Activated CD4-positive, alpha-beta memory T cell treated with anti-CD3 and anti-CD28 coated beads, Interleukin-2, amount 10 ng/mL, durations not matched to agents 7 days and 5 days (primary cell): ENCODE measurements at places on chromosomes 13 and 19.
A peak's percentile ranks its signal among the peaks of the same experiment; 100 is the strongest.

GRCh38 chr19:14632286-14632685, 42.4 kb downstream of the ADGRE3 start:
- H3K4me3 ChIP-seq, result no peak overlapping the region
- no peaks in the 10 kb centered on the region for H3K27me3 ChIP-seq
- no peak overlapping the region for H3K27ac ChIP-seq
- peak; percentile 18 for DNase-seq
- H3K4me1 ChIP-seq, result no peaks in the 10 kb centered on the region

- H3K27ac ChIP-seq, result no peak overlapping the region
- H3K4me3 ChIP-seq, result no peak overlapping the region
- DNase-seq, result no peak
- no peaks in the 10 kb centered on the region for H3K27me3 ChIP-seq
- H3K4me1 ChIP-seq, result no peaks in the 10 kb centered on the region
Observed at GRCh38 chr13:63025741-63026140, 1610.1 kb upstream of the PCDH20 start.

DNA sequence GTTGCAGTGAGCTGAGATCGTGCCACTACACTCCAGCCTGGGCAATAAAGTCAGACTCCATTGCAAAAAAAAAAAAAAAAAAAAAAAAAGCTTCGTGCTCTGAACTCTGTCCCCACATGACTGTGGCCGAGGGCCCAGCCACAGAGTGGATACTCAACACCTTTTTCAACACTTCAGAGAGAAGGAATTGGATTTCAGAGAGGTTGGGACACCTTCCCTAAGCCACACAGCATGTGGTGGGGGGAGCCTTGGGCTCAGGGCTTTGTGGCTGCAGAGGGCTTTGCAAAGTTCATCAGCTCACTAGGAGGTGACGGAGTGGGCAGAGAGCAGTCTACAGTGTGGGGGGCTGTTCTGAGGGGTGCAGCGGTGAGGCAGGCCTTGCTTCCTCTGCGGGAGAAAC, 9.5 kb downstream of the LSM7 start:
- peaks cover 4% of the 10 kb centered on the region for H3K36me3 ChIP-seq
- no peak overlapping the region for H3K27ac ChIP-seq

DNA sequence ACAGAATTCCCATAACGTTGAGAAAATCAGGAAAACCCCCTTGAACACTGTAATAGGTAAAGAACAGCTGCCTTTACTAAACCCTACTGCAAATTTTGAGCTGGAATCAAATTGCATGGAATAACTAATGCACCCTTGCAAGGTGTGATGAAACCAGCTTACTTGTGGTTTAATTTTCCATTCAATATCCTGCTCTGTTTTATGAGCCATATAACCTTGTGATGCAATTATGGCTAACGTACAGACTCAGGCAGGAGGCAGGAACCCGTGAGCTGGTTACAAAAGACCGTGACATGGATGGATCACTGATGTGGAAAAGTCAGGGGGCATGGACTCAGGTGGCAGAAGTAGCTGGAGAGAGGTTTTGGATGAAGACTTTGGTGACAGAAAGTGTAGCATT, 438.6 kb downstream of the COG6 start:
- no peak overlapping the region for H3K27ac ChIP-seq
- H3K36me3 ChIP-seq, result peaks cover 4% of the 10 kb centered on the region
- no peak for DNase-seq
- H3K4me3 ChIP-seq, result no peak overlapping the region

GRCh38 chr13:109096101-109096500, 466.7 kb downstream of the MYO16 start:
- H3K36me3 ChIP-seq, result no peaks in the 10 kb centered on the region
- no peak for DNase-seq
- H3K27ac ChIP-seq, result no peak overlapping the region
- no peaks in the 10 kb centered on the region for H3K27me3 ChIP-seq
- H3K4me3 ChIP-seq, result no peak overlapping the region
- no peaks in the 10 kb centered on the region for H3K4me1 ChIP-seq

DNA sequence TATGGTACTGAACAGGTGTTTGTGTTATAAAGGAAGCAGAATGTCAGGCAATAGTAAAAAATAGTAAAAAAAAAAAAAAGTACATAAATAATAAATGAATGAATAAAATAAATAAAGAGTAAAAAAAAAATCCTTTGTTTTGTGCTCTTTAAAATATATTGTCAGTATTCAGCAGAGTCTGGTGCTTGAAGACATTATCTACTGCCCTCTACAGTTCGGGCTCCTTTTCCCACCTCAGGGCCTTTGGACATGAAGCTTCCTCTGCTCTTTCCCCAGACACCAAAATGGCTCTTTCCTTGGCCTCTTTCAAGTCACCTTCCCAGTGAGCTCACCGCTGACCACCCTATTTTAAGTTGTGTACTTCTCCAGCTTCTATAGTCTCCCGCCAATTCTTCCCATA, 137.5 kb downstream of the TNFRSF19 start:
- no peak for DNase-seq
- no peaks in the 10 kb centered on the region for H3K27me3 ChIP-seq
- no peaks in the 10 kb centered on the region for H3K4me1 ChIP-seq

- H3K27ac ChIP-seq, result no peak overlapping the region
- peaks cover 5% of the 10 kb centered on the region for H3K4me1 ChIP-seq
- H3K36me3 ChIP-seq, result no peaks in the 10 kb centered on the region
- H3K27me3 ChIP-seq, result no peaks in the 10 kb centered on the region
Observed at GRCh38 chr19:7176792-7177191, 107.3 kb downstream of the ZNF557 start.

DNA sequence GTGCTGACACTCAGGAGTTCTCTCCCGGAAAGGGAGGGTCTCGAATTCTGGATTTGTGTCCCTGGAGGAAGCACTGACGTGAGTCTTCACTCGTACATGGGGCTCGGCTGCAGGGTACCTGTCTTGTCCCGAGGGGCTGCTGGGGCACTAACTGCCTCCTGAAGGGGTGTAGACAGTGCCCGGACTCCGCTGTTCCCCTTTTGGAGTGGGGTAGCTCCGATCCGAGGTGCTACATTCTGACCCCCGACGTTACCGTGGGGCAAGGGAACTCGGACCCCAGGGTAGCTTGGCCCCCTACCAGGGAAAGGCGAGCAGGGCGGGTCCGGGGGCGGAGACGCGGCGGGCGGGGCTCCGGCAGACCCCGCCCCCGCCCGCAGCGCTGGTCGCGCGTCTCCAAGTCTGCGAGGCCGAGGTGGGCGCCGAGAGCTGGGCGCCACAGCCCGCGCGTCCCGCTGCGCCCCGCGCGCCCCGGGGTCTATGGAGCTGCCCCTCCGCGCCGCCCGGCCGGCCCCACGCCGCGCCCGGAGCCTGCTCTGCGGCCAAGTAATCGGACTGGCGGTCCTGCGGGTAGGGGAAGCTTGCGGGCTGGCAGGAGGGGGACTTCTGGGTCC, at the start of gene NPAS1:
NPAS1 (plus strand) TSS at position 407 of the 611 bp plus-strand sequence. CDS start 1,211 bp downstream, outside the sequence.
- peaks cover 50% of the 10 kb centered on the region for H3K27me3 ChIP-seq
- H3K27ac ChIP-seq, result no peak within 1 kb of the TSS
- H3K36me3 ChIP-seq, result no peaks in the 10 kb centered on the region
- peaks cover 11% of the 10 kb centered on the region for H3K4me1 ChIP-seq
- H3K4me3 ChIP-seq, result no peak within 1 kb of the TSS

- H3K27ac ChIP-seq, result no peak overlapping the region
- no peaks in the 10 kb centered on the region for H3K36me3 ChIP-seq
- H3K27me3 ChIP-seq, result no peaks in the 10 kb centered on the region
- no peak for DNase-seq
Observed at GRCh38 chr13:51625555-51626345, 41.5 kb downstream of the WDFY2 start.

DNA sequence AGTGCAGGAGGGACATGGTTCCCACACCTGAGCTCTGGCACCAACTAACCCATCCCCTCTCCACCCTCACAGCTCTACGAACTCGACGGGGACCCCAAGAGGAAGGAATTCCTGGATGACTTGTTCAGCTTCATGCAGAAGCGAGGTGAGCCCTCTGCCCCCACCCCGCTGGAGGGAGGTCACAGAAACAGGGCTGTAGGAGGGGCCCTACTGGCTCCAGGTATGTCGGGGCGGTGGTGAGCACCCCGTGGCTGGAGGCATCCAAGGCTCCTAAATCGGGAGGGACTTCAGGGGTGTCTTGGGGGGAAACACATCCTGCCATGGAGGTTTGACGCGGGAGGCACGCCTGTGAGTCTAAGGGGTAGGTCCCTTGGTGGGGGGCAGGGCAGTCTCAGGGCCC, 24.1 kb upstream of the WDR18 start:
- no peak overlapping the region for H3K4me3 ChIP-seq
- no peaks in the 10 kb centered on the region for H3K27me3 ChIP-seq
- H3K27ac ChIP-seq, result no peak overlapping the region
- DNase-seq, result no peak

DNA sequence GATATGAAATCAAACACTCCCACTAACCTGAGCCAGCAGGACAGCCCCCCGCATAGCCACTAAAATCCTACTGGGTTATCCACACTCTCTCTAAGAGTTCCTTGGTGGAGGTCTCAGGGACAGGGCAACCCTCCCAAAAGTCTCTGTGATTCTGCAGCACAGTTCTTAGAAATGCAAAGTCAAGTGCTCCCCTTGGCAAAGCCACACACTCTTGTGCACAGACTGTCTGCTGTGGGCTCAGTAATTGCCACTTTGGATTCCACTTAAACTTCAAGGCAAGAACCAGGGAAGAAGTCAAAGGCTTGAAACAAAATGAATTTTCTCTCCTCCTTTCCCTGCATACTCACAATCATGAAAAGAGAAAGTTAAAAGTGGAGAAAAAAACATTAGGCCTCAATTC, 61.5 kb downstream of the DOCK9 start:
- no peak overlapping the region for H3K4me3 ChIP-seq
- H3K27ac ChIP-seq, result no peak overlapping the region
- H3K4me1 ChIP-seq, result peaks cover 41% of the 10 kb centered on the region
- no peak for DNase-seq
- no peaks in the 10 kb centered on the region for H3K27me3 ChIP-seq

DNA sequence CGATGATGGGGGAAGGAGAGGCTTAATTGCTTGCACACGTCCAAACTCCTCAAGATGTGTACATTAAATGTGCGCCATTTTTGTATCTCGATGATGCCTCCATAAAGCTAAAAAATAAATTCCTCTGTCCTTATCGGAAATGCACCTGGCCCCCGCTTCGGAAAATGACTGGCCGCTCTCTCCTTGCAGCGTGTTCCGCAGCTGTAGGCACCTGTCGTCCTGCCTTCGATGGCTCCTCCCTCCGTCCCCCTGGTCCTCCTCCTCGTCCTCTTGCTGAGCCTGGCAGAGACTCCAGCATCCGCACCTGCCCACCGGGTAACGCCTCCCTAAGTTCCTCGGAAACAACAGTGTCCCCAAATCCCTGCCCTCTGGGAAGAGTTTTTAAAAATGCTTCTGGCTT, 1.1 kb downstream of the GALP start:
- no peaks in the 10 kb centered on the region for H3K27me3 ChIP-seq
- DNase-seq, result no peak
- no peak overlapping the region for H3K27ac ChIP-seq
- H3K36me3 ChIP-seq, result no peaks in the 10 kb centered on the region

- H3K4me1 ChIP-seq, result no peaks in the 10 kb centered on the region
- H3K27me3 ChIP-seq, result no peaks in the 10 kb centered on the region
- no peaks in the 10 kb centered on the region for H3K36me3 ChIP-seq
- no peak overlapping the region for H3K4me3 ChIP-seq
- H3K27ac ChIP-seq, result no peak overlapping the region
- DNase-seq, result no peak
Observed at GRCh38 chr13:68369739-68370138, 1139.6 kb upstream of the PCDH9 start.

DNA sequence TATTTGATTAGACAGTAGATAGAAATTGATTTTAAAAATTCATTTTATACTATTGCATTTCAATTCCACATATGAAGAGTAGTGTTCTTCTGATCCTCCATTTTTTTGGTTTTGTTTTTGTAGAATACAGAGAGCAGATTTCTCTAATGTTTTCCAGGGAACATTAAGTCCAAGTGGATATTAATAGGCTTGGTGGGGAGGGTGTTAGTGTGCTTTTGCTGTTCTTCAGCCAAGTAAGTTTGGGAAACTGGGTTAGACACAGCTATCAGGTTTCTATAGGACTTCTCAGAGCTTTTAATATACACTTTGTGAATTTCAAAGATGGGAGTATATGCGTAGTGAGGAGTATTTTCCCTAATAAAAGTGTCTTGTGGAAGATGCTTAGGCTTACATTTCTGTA, 21.8 kb downstream of the NAA16 start:
- no peak overlapping the region for H3K4me3 ChIP-seq
- peaks cover 9% of the 10 kb centered on the region for H3K4me1 ChIP-seq
- no peak for DNase-seq

GRCh38 chr19:8585894-8586750, 8.9 kb upstream of the MYO1F start:
- peaks cover 3% of the 10 kb centered on the region for H3K27me3 ChIP-seq
- H3K36me3 ChIP-seq, result no peaks in the 10 kb centered on the region
- DNase-seq, result peak; percentile 76
- no peak overlapping the region for H3K4me3 ChIP-seq
- peaks cover 3% of the 10 kb centered on the region for H3K4me1 ChIP-seq

DNA sequence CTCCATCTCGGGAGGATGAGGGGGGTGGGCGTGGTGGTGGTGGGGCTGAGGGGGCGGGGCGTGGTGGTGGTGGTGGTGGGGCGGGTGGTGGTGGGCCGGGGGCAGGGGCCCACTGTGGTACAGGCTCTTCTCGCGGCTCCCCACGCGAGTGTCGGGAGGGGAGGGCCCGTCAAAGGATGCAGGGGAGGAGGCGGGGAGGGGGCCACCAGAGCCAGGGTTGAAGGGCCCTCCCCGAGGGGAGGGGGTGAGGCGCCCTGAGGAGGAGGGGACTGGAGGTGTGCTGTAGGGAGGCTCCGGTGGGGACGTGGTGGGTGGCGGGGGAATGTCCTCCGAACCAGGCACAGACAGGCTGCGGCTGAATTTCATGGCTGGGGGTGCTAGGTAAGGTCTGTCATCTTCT, 19.6 kb downstream of the C19orf81 start:
- no peaks in the 10 kb centered on the region for H3K36me3 ChIP-seq
- no peaks in the 10 kb centered on the region for H3K4me1 ChIP-seq
- no peak for DNase-seq
- no peak overlapping the region for H3K27ac ChIP-seq

- H3K36me3 ChIP-seq, result peaks cover 4% of the 10 kb centered on the region
- H3K27me3 ChIP-seq, result no peaks in the 10 kb centered on the region
- peaks cover 63% of the 10 kb centered on the region for H3K4me1 ChIP-seq
- peak overlapping the region; percentile 35 for H3K27ac ChIP-seq
- H3K4me3 ChIP-seq, result no peak overlapping the region
Observed at GRCh38 chr19:10748927-10749434, 31.1 kb downstream of the DNM2 start.

GRCh38 chr13:111948811-111949210, 118.1 kb upstream of the SOX1 start:
- H3K4me1 ChIP-seq, result no peaks in the 10 kb centered on the region
- no peak for DNase-seq
- no peak overlapping the region for H3K27ac ChIP-seq
- H3K27me3 ChIP-seq, result no peaks in the 10 kb centered on the region

DNA sequence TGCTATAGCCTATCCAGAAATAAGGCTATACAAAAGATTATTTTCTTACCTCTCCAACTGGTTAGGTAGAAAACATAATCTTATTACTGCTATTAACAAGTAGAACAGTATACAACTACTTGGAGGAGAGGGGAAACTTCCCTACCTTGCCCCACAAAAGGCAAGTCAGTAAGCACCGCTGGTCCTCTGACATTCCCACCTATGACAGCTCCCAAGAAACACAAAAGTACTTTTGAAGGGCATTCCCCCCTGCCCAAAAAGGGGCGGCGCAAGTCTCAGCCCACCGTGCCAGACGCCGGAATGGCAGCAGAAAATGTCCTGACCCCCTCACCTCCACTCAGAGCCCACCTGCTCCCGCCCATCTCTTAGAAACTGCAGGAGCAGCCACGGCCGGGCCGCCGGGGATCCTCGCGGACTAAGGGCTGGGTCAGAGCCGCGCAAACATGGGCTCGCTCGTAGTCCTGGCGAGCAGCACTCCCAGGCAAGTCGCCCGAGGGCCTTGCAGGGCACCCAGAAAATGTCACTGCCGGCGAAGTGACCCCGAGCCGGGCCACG, 437 bp downstream of the SUCLA2 start:
- H3K4me3 ChIP-seq, result peak overlapping the region; percentile 91
- H3K36me3 ChIP-seq, result peaks cover 16% of the 10 kb centered on the region
